ENCODE measurements at places on chromosomes 4 and X.

DNA sequence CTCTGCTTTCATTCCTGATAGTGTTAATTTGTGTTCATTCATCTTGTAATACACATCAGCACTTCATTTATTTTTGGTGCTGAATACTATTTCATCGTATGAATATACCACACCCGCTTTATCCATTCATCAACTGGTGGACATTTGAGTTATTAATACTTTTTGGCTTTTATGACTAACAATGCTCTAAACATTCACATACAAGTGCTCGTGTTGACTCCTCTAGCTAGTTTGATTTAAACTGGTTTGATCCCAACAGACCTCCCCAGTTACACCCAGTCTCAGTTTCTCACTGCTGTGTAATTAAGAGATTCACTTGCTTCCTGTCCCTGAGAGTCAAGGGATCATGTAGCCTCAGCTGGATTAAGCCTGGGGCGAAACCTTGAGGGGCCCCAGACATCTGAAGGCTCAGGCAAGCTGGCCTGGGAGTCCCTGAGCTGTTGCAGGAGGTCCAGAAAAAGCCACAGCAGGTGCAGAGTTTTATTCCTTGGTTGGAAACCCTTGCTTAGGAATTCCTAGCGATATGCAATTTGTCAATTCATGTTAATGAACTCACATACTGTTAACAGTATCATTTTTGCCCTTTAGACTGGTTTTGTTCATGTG, 52.8 kb upstream of the CLDN24 start:
- DNase-seq = no peak

DNA sequence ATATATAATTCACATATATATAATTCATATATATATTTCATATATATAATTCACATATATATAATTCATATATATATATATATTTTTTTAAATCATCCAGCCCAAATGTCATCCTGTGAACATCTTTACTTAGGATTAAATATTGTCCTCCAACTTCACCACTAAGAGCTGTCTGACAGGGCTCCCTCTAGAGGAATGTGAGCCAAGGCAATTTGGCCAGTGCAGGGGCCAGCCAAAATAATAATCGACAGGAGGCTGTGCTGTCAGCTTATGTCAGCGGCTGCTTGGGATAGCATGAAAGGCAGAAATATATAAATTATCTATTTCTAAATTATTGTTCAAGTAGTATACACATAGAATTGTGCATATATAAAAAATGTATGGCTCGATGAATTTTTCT, 29.5 kb downstream of the EGFL6 start:
- DNase-seq = no peak

DNA sequence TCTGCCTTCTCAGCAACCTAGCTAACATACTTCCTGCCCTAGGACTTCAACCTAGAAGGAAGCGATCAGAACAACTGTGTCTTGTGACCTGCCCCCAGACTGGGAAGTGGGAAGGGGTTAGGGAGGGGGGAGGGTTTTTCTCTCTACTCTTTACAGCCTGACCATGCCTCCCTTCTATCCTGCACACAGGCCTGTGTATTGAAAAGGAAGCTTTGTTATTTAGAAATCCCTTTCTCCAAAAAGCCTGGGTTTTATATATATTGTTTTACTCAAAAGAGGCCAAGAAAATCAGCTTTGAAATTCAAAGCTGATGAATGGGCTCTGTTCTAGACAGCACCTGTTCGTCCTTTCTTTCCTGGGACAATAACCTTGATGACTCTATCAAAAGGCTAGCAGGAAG, 35.2 kb upstream of the SMS start:
- no peak for DNase-seq

- DNase-seq = no peak
These were observed 919.1 kb downstream of the ADGRL3 start for GRCh38 chr4:62119195-62119594.

- DNase-seq = no peak
These were observed 55.8 kb upstream of the POU4F2 start for GRCh38 chr4:146582864-146583263.

GRCh38 chrX:55088795-55089489, at the start of gene PAGE2:
Gene PAGE2, plus strand, starts transcription at chrX:55089018. Its CDS starts 1,003 bp downstream, at chrX:55090021.
- DNase-seq = no peak

DNA sequence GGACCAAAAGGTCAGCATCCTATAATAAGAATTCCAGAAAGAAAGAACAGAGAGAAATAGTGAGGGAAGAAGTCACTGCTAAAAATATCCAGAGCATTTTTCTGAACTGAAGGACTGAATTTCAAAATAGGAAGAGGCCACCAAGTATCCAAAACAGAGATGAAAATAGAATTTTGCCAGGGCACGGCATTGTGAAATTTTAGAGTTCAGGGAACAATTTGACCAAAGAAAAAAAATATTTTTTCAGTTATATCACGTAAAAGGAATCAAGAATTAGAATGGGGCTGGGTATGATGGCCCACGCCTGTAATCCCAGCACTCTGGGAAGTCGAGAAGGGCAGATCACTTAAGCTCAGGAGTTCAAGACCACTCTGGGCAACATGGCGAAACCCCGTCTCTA, 65.4 kb downstream of the FGFBP1 start:
- DNase-seq = no peak

DNA sequence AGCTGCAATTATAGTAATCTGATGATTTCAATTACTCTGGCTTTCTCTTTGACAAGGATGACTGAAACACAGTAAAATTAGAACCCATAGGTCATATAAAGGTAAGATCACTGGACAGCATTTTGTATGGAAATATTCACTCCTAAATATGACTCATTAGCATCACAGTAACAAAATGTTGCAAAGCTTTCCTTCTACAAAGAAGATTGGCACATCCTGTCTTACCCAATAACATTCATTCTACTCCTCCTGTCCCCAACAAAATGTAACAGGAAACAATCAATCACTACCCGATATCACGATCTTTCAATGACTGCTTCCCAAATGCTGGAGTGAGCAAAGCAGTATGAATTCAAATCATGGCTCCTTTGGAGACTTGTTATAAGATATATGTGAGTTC, 95.3 kb downstream of the FANCB start:
- DNase-seq = no peak

GRCh38 chrX:39532761-39533160, 565.0 kb downstream of the BCOR start:
- DNase-seq = no peak

Data from nephron progenitor cell (in vitro differentiated cells).